ENCODE measurements at places on chromosomes 7 and 10. TPM values are rescaled to one million over a fixed set of nuclear protein-coding genes. Genes with fewer than 3 reads are reported as not detected.

INHBA gene
- 19.5 TPM for total RNA-seq

CCDC146 gene
- total RNA-seq: 1.1 TPM

SRRM3 gene
- 0.80 TPM for total RNA-seq

FAM25A gene
- not detected for total RNA-seq

ELFN1 gene
- 0.53 TPM for total RNA-seq

HTRA1 gene
- 22.4 TPM for total RNA-seq

CALML3 gene
- total RNA-seq: not detected

CPA2 gene
- not detected for total RNA-seq

VKORC1L1 gene
- 30.1 TPM for total RNA-seq

CUZD1 gene
- 2.1 TPM for total RNA-seq

INA gene
- 0.29 TPM for total RNA-seq

CRPPA gene
- 2.3 TPM for total RNA-seq

ZC3HAV1L gene
- 31.3 TPM for total RNA-seq

MAGI2 gene
- 7.2 TPM for total RNA-seq

MICALL2 gene
- 22.9 TPM for total RNA-seq

NKX2-3 gene
- 2.4 TPM for total RNA-seq

KLF14 gene
- total RNA-seq: not detected

FHIP2A gene
- total RNA-seq: 37.5 TPM

TMEM196 gene
- total RNA-seq: not detected

MYL10 gene
- not detected for total RNA-seq

SOSTDC1 gene
- total RNA-seq: not detected

KCND2 gene
- total RNA-seq: not detected

ODAD2 gene
- 0.27 TPM for total RNA-seq

TMEM270 gene
- not detected for total RNA-seq

CCDC3 gene
- total RNA-seq: 1.8 TPM

UPK3BL2 gene
- total RNA-seq: 0.80 TPM

HMX3 gene
- total RNA-seq: not detected

HMX2 gene
- total RNA-seq: not detected

CHN2 gene
- total RNA-seq: not detected

PTN gene
- total RNA-seq: 0.27 TPM

OR2A1 gene
- total RNA-seq: not detected

TCAF2 gene
- 31.0 TPM for total RNA-seq

FEZF1 gene
- not detected for total RNA-seq

NEUROD6 gene
- total RNA-seq: not detected

TRIM50 gene
- total RNA-seq: not detected

RGS10 gene
- total RNA-seq: 35.9 TPM

PRPS1L1 gene
- total RNA-seq: not detected

VPS26A gene
- 59.0 TPM for total RNA-seq

THNSL1 gene
- 3.4 TPM for total RNA-seq

SEMA4G gene
- total RNA-seq: 1.6 TPM

EN2 gene
- not detected for total RNA-seq

EBLN1 gene
- total RNA-seq: not detected

ACSM6 gene
- not detected for total RNA-seq

All from thoracic aorta endothelial cell (primary cell).